Activated naive CD4-positive, alpha-beta T cell (primary cell): ENCODE measurements at places on chromosomes 3 and 15.

GRCh38 chr3:111238885-111239284, 167.3 kb downstream of the NECTIN3 start:
- DNase-seq: no peak

- DNase-seq: no peak
Measured at GRCh38 chr3:56879436-56880215, 77.9 kb upstream of the ARHGEF3 start.

DNA sequence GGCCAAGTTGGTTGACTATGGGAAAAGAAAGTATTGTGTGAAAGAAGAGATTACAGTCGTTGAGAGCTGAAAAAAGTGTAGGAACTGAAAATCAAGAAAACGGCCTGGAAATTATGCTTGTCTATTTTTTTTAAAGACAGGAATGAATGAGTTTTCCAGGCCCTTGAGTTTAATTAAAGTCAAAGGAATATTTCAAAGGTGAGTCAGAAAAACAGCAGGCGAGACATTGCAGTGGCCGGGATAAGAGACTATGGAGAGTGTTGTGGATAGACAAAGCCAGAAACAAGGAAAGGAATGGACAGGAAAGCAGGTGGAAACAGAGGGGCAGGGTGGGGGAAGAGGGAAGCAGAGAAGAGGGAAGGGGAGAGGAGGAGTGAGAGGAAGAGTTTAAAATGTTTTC, 275.1 kb upstream of the LRTM1 start:
- no peak for DNase-seq

- no peak for DNase-seq
Measured at GRCh38 chr15:73928241-73928579, 1.9 kb downstream of the LOXL1 start.

DNA sequence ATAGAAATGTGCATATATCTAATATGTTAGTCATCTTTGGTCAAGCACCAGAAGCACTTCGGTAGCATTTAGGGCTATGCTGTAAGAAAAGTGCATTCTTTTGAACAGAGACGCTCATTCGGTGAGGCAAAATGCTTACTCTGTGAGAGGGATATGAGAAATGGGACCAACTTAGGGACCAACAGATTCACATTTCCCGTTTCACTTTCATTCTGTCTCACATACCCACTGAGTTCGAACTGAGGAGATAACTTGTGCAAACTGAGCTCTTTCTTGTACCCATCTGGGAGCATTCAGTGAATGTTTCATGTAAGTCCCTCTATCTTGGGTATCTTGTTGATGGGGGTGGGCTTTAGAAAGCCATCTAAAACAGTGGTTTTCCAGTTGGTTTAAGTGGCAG, 135.3 kb downstream of the FEZF2 start:
- no peak for DNase-seq

GRCh38 chr15:84953726-84954125, 27.9 kb upstream of the PDE8A start:
- no peak for DNase-seq

GRCh38 chr3:55813268-55814097, 326.4 kb upstream of the WNT5A start:
- DNase-seq: no peak

- no peak for DNase-seq
Measured at GRCh38 chr15:77985031-77985930, 92.2 kb downstream of the TBC1D2B start.

- DNase-seq: no peak
Measured at GRCh38 chr15:29518442-29518841, 248.8 kb upstream of the NSMCE3 start.

DNA sequence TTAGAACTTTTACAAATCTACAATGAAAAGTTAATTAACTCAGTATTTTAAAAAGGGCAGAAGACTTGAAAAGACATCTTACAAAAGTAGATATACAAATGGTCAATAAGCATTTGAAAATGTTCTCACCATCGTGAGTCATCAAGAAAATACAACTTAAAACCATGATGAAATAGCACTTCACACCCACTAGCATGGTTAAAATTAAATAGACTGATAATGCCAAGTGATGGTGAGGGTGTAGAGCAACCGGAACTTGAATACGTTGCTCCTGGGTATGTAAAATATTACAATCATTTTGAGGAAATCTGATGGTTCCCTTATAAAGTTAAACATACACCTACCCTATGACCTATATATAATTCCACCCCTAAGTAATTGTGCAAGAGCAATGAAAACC, 319.8 kb upstream of the UMPS start:
- DNase-seq: no peak

DNA sequence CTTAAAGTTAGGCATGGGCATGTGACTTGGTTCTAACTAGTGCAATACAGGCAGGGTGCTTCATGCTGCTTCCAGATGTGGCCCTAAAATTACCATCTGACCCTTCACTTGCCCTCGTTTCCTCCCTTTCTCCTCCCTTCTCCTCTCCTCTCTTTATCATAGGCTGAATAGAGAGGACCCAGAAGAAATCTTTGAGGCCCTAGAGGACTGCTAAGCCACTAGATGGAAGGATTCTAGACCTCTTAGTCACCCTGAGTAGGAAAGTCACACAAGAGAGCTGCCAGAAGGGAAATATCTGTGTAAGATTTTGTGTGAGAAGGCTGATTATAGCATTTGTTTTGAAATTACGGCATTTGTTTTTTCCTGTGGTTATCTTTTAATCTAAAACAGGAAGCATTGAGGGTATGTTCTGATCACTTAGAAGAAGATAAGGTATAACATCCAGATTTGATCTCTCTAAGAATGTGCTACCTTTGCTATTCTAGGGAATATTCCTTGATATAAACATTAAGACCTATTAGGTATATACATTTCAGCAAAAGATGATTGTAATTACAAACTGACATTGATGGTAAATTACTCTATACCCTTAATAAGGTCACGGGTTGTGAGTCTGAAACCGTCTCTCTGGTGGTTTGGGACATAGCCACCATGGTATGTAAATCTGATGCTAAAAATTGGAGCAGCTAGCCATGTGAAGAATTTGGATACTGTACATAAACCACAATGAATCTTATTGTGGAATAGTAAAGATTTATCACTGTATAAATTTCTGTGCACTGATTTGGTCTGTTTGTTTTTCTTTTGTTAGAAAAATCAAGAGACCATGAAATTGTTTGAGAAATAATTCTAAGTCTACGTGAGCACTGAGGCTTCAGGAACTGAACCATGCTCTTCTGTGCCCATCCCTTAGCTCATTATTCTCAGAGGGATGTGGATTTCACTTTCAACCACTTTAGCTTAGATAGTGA, 84.1 kb downstream of the TP63 start:
- no peak for DNase-seq

DNA sequence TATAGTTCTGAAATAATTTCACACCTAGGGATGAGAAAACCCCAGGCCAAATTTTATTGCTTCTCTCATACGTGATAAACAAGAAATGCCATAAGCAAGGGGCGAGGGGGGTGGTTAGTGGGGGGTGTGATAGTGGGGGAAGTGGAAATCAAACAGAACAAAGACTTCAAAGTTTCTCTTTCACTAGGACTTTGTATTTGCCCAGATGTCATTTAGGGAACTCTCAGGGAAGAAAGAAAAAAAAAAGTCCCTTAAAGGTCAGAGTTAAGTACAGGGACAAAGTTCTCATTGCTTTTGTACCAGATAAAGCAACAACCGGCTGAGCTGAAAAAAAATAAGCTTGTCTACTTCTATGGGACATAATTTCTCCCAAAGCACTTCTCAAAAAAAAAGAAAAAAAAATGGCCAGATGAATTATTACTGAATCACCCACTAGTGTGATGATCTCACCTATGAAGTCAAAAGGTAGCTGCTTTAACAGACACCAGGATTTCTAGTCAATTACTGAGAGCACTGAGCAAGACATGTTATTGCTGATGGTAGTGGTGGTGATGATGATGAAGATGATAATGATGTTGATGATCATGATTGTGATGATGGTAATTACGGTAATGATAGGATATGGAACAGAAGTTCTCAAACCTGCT, 56.2 kb downstream of the FHIT start:
- no peak for DNase-seq

DNA sequence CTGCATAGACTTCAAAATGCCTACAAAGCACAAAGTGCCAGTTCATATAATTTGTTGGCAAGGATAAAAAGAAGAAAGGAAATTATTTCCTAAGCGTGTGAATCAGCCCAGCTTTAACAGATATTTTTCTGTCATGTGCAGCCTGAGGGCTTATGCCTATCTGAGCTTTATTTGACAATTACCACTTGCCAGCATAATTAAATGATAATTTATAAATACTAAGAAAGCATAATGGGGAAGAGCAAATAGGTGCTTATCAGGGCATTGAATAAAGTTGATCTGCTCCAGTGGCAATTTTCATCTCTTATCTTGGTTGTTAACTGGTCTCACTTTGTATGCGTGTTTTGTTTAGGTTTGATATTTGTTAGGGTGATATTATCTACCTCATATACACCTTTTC, 313.4 kb upstream of the DNAJC19 start:
- no peak for DNase-seq

DNA sequence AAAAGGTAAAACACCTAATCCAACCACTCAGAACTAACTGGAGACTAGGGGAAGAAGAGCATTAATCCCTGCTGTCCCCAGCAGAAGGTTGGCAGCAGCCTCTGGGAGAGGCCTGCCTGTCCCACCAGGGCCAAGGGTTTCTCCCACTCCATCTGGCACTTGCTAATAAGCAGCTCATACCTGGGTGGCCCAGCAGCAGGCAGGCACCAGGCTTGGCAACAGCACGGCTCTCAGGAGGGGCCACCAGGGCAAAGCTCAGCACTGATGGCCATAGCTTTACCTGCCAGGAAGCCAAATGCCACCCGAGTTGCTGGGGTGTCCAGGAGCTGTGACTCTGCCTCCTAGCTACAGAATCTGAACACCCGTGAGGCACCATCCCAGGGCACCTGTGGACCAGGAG, 58.3 kb downstream of the BOC start:
- no peak for DNase-seq

DNA sequence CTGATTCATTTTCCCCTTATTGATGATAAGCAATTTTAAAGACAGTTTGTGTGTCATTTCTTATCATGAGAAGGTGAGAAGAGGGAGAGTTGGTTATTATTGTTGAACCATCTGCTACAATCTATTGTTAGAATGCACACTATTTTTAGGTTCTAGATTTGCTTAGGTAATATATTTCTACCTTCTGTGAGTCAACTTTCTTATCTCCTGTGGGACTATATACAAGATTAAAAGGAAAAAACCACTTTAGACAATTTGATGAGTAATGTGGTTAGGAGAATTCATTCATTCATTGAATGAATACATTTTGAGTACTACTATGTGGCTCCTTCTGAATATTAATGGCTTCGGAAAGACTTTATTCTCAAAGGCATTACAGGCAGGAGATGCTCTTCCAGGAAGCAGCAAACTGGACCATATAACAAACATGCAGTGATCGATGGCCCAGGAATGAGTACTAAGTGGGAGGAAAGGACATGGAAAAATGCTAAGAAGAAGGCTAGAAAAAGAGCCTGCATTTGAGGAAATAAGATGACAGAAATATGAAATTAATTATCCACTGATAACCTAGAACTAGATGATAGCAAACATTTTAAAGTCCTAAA, 22.4 kb downstream of the SPTSSB start:
- DNase-seq: no peak

DNA sequence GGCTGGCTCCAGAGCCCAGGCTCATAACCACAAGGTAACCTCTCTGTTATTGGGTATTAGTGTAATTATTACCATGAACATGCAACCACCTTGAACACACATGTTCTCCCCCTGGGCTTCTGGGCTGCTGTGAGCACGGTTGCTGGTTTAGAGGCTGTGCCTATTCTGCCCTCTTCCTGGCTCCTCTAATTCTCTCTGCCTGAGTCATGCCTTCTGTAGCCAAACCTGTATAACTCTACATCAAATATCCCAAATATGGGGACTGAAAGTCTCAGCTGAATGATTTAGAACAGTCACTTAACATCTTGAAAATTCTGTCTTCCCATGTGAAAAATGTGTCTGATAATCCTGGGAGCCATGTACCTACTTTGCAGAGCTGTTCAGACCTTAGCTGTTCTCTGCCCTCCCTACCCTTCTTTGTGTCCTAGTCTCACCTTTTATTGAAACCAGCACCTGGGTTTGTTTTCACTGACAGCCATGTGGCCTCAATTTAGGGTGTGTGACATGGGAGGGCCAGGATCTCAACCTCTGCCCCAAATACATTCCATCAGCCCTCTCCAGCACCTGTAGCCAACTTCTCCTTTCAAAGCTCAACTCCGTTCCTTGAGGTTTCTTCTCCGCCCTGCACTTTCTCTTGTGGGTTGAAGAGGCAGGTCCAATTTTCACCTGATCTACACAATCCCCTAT, 60.7 kb downstream of the PDZRN3 start:
- DNase-seq: no peak

GRCh38 chr15:96351761-96352603, 21.5 kb downstream of the NR2F2 start:
- DNase-seq: no peak

DNA sequence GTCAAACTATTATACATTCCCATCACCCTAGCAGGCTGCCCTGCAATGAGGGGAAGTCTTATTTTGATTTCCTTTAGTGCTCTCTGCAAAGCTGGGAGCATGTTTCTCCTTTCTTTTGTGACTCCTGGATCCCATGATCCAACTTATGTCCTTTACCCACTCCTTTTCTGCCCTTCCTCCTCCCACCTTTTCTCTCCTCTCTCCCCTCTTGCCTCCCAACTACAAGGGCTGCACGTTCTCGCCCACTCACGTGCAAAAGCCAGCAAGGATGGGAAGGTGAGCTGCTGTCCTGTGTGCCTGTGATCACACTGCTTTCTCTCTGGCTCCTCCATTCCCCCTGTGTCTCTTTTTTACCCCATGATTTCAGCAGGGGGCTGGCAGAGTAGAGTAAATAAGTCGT, 6.1 kb downstream of the VIPR1 start:
- DNase-seq: no peak

DNA sequence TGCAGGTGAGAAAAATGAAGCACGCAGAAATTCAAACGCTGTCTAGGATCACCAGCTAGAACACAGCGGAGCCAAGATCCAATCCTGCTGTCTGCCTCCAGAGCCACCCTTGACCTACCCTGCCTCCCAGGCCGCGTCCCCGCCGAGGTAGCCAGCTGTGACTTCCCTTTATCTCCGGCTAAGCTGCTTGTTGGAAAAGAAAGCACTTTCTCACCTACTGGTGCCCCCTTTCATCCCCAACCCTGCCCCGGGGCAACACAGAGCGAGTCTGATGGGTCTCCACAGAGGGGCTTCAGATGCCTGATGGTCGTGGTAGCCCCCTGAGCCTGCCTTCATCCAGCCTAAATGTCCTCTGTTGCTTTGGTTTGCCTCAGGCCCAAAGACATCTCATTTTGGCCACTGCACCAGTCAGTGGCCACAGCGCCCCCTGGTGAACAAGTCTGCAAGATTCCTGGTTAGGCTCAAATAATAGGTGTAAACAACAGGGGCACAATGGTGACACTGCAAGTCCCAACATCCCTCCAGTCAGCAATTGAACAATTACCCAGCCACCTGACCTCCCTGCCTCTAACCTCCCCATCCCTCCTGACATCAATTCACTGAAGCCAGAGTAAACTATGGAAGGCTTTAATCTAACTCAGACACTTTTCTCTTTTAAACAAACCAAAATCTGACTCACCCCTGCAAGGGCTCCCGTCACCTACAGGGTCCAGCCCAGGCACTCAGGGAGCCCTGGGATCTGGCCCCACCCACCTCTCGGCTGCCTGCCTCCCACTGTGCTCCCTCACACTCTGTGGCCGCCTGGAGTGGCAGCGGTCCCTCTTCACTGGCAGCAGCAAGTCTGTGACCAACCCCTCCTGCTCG, 27.3 kb upstream of the BCL2L10 start:
- DNase-seq: peak; percentile 10
